GM12878 (cell line): ENCODE measurements at places on chromosomes 2 and 18. TPM values are rescaled to one million over a fixed set of nuclear protein-coding genes. Genes with fewer than 3 reads are reported as not detected.
A peak's percentile ranks its signal among the peaks of the same experiment; 100 is the strongest.

The VIL1 gene
- 0.13 and 0.62 TPM in 2 replicates for total RNA-seq

The RNF149 gene
- total RNA-seq: 13.9 and 15.6 TPM in 2 replicates

The RNU2-63P gene
- 12.3 and 12.8 TPM in 2 replicates for total RNA-seq

DNA sequence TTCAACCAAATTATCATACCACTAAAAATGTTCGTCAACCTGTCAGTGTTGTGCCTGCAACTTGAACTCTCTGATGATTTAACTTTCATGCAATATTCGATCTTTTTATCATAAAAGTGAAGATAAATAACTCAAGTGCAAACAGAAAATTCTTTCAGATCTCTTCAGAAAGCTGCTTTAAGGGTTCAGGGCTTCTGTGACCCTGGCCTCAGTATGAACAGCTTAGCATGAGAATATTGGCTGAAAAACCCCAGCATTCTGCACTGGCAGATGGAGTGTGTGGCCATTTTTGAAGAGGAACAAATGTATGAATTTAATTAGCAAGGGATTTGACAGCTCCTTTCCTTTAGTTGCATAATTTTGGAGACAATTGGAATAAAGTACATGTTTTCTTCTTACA lies 851.4 kb upstream of the SOX11 start:
- no peak for DNase-seq

DNA sequence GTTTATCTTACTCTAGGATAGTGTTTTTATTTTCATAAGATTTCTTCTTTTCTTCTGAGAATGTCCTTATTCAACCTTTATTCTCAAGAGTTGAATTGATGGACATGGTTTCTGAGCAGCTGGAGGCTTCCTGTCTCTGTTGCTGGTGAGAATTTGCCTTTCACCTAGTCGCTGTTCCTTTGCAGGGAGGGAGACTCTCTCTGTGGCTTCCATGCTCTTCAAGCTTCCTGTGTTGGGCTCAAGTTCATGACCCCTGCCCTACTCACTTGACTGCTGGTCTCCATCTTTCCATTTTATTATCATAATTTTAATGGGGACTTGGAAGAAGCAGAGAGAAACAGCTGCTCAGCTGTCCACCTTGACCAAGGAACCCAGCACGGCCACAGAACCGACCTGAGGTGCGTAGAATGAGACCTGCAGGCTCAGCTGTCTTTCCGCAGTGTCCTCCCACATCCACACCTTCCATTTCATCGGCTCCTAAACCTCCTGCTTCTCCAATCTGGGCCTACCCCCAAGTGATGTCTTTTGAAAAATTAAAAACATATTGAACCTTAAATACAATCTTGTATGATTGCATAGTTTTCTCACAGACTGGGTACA lies 24.2 kb downstream of the TMEM18 start:
- no peak for DNase-seq

The MERTK gene
- 0.37 and 1.0 TPM in 2 replicates for total RNA-seq

DNA sequence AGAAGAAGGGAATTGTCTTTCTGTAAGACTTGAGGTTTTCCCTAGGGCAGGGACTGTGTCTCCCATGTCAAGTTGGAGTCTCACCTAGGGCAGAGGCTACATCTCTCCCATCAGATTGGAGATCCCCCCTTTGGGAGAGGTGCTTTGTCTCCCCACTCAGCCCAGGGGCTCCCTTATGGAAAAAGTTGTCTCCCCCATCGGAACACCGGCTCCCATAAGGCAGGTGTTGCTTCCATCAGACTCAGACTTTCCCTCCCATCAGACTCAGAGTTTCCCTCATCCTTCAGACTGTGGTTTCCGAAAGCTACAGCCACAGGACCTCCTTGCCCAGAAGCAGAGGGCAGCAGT lies 5.8 kb downstream of the ANKRD53 start:
- DNase-seq: no peak

The COL4A3 gene
- total RNA-seq: 4.3 and 5.3 TPM in 2 replicates

The ATOH8 gene
- 0.21 TPM in 1 of 2 replicates, not detected in the other for total RNA-seq

- no peak for DNase-seq
Measured at GRCh38 chr2:19857806-19858205, 44.0 kb downstream of the TTC32 start.

The TNFRSF11A gene
- total RNA-seq: 0.18 and 0.56 TPM in 2 replicates

- DNase-seq: no peak
Measured at GRCh38 chr2:61926531-61927477, 21.3 kb downstream of the COMMD1 start.

GRCh38 chr2:47373747-47374146 lies 29.2 kb upstream of the MSH2 start:
- DNase-seq: no peak

- no peak for DNase-seq
Measured at GRCh38 chr2:62473246-62473827, 32.7 kb downstream of the TMEM17 start.

The CDCA7 gene
- total RNA-seq: 41.0 and 42.5 TPM in 2 replicates

The LRRTM4 gene
- not detected in 2 replicates for total RNA-seq

DNA sequence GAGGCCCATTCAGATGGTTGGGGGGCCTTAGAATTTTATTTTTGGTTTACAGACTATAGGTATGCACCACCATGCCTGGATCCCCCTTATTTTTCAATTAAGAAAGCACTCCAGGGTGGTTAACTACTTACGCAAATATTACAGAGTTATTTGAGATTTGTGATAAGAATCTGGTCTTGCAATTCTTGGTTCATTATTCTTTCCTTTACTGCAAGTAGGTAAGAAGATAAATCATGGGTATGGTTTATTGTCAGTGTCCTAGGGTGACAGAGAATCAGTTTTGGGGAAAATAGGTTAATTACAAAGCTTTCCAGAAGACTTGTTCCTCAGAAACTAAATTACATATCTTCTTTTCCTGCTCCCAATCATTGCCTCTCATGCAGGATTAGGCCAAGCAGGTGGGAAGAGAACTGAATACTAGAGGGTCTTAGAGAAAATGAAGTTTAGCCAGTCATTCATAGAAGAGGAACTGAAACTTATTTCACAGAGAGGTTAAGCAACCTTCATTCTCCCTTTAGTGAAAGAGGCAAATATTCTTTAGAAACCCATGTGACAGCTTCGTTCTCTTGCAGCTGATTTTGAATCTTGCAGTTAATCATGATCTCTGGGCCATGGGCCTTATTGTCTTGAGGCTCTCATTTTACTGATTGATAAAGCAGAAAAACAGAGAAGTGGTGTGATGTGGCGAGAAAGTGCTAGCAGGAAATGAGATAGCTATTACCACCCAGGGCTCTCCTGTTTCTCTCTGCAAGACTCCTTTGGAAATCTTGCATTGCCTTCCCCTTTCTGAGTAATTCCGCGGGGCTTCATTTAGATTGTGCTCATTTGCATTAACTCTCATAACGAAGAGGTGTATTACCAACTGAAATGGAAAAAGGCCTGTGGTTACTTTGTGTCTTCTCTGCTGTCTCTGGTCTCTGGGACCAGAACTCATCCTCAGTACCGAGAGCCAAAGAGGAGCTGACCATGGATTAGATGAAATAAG lies 44.8 kb upstream of the ARHGAP25 start:
- peak; percentile 85 for DNase-seq

The ESCO1 gene
- total RNA-seq: 11.6 and 13.3 TPM in 2 replicates

The KCNE4 gene
- not detected in 2 replicates for total RNA-seq

The YPEL5 gene
- total RNA-seq: 21.6 and 22.5 TPM in 2 replicates

- no peak for DNase-seq
Measured at GRCh38 chr2:124810132-124810531, 785.0 kb downstream of the CNTNAP5 start.

The ANKRD30BL gene
- 0.05 TPM in 1 of 2 replicates, not detected in the other for total RNA-seq

The RAB6D gene
- not detected in 2 replicates for total RNA-seq

DNA sequence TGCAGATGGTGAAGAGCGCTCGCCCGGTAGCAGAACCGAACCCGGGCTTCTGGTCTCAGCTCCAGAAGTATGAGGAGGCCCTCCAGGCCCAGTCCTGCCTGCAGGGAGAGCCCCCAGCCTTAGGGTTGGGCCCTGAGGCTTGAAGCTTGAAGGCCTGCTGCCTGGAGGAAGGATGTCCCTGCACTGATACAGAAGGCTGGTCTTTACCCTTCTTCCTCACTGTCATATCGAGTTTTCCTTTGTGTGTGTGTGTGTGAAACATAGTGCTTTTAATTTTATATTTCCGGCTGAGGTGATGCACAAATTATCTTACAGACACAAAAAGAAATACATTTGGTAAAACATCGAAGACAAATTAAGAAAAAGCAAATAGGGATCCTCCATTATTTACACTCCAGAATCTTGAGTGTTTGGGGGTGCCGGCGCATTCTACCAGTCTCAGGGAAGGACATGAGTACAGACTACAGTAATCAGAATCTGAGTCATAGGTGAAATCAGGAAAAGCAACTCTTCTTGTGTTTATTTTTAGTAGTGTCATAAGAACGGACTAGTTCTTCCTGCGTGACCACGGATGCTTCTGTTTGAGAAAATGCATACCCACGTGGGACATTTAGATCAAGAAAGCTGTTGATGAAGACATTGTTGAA lies 1.3 kb downstream of the DUSP28 start:
- DNase-seq: peak; percentile 45

DNA sequence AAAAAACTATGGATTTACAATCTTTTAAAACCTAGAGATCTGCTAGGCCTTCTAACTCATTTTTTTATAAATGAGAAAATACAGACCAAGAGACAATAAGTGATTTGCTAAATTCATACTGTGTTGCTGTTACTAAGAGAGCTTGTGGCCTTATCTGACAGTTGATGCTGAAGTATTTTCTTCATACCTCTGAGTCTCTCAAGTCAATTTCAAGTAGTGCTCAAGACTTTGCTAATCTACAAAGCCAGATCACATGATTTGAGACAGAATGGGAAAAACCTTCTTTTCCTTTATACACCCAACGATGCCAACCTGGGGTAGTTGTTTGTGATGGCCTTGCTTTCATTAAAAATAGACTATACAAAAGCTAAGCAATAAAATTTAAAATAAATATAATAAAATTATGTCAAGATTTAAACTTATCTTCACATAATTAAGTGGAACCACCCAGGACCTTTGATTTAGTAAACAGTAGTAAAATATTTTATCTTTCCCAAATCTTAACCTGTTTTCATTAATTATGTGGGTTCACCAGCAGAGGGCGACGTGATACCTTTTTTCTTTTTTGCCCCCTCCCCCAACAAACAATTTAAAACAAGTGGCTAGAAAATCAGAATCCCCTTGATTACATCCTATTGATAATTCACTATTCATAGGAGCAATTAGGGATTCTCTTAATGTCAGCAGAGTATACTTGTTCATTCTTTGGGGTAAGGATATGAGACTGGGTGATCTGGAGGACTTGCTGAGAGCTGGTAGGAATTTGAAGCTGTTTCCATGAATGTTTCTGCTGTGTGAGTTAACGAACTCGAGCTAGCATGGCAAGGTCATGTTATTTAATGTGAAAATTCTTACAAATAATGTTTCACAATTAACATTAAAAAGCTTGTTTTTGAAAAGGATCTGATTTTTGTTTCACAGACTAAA lies 49.6 kb upstream of the SLC5A7 start:
- DNase-seq: no peak
